Stimulated activated naive CD4-positive, alpha-beta T cell treated with Interleukin-2 at 50 U/mL for 16 hours (primary cell): ENCODE measurements at places on chromosomes 3 and 15.

GRCh38 chr3:126784254-126784653 is 80.2 kb downstream of the CHCHD6 start:
- DNase-seq = no peak

GRCh38 chr15:65766422-65767263 is 25.4 kb downstream of the DENND4A start:
- DNase-seq = no peak

GRCh38 chr3:56421205-56421604 is 47.1 kb downstream of the ERC2 start:
- DNase-seq = no peak

DNA sequence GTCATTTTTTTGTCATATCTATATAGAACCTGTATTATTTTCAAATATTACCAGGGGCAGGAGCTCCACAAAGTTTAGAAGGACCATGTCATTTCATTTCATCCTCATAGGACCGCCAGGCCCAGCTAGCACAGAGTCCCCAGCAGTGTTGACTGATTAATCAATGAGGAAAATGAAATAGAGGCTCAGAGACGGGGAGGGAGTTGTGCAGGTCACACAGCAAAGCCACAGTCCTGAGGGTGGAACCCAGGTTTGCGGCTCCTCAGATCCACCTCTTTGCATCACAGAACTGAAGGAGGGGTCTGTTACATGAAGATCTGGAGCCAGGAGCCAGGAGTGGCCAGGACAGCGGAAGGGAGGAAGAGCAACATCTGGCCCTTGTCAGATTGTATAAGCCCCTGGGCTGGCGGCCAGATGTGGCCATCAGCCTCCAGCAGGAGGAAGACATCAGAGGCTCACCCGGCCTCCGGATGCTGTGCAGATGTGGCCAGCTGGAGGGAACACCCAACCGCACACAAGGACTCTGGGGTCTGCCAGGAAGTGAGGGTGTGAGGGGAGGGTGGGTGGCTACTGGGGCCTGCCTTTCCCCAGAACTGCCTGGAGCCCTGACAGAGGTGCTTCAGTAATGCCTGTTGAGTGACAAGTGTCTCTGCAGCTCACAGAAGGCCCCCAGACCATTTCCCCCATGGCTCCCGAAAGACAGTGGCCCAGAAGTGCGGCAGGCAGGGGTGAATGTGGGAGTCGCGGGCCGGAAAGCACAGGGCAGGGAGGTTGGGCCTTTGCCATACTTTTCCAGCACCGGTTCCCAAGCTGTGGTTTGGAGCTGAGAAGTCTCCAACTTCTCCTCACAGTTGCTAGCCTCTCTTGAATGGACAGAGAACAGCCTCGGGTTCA is 21.3 kb downstream of the EFCC1 start:
- DNase-seq = no peak

- no peak for DNase-seq
Measured at GRCh38 chr3:140563206-140563760, 114.6 kb upstream of the TRIM42 start.

- no peak for DNase-seq
Measured at GRCh38 chr3:179949412-179949811, 87.3 kb downstream of the PEX5L start.

DNA sequence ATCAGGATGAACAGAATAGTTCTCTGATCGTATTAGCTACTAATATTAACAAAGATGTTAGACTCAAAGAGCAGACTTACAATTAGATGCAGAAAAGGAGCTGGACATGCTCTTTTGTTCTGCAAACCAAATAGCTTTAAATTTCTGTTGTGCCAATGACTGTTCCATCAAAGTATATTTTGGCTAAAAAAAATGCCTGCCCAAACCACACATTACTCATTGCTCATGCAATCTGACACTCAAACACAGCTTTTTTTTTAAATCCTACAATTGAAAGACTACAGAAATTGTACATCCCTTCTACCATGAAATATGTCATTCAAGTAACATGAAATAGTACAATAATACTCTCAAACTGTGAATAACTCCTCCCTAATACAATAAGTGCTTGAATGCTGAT is 48.6 kb downstream of the SHOX2 start:
- no peak for DNase-seq

GRCh38 chr3:18282507-18282906 is 142.6 kb downstream of the SATB1 start:
- DNase-seq = no peak

DNA sequence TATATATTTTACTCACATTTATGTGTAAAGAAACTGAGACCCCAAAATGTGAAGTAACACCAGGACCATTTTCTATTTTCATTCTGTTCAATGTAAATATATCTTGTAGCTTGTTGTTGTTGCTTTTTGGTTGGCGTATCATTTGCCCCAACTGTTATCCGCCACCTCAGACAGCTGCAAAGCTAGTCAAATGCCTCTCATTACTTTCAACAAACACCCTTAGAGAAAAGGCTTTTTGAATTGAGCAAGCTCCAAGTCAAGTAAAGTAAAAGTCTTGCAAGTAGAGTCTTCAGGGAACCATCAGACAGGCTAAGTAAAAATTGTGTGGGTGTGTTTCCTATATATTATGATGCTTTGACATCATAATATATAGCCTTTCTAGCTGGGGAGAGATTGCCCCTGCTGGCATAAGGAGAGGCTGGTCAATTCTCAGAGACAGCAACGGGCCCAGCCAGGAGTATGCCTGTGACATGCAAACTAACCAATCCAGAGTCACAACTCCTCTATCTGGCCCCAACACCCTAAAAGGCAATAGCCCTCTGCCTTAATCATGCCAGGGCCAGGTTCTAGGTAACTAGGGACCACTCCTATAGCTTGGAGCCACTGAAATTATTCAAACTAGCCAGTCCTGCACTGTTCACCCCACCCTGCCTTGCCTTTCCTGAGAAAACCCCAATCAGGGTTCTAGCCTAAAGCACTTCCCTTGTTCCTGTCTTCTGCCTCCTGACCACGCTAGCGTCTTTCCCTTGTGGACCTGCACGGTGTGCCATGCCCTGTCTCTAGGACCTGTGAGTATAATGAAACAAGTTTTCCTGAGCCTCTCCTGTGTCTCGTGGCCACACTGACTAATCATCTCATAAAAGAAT is 75.6 kb downstream of the RAD18 start:
- no peak for DNase-seq

- no peak for DNase-seq
Measured at GRCh38 chr3:159131376-159131775, 329.5 kb downstream of the MFSD1 start.

DNA sequence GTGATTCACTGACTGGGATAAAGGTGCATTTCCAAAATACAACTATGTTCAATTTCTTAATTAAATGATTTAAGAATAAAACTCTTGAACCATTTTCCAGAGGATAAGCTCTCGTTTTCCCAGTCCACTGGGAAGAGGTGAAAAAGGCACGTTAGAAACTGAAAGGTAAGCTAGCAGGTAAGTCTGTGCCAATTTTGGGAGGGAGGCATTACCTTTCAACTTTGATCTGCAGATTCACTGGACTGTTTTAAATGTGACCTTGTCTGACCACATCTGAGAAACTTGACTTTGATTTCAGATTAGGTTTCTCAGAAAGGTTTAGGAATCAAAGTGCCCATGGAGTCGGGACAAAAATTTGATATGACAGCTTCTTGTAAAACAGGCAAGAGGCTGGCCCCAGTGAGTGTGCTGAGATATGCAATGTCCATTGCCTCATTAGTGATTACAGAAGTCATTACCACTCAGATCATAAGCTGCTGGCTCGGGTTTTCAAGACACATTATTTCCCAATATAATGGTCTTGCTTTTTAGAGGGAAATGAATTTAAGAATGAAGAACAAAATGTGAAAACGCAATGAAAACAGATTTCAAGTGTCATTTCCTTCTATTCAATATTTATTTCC is 118.8 kb downstream of the ADAMTS9 start:
- DNase-seq = no peak

- DNase-seq = no peak
Measured at GRCh38 chr15:77251662-77252061, 168.2 kb downstream of the PEAK1 start.

- no peak for DNase-seq
Measured at GRCh38 chr15:93244696-93245660, 156.0 kb upstream of the RGMA start.

GRCh38 chr15:50916400-50916799 is 7.9 kb downstream of the AP4E1 start:
- no peak for DNase-seq

DNA sequence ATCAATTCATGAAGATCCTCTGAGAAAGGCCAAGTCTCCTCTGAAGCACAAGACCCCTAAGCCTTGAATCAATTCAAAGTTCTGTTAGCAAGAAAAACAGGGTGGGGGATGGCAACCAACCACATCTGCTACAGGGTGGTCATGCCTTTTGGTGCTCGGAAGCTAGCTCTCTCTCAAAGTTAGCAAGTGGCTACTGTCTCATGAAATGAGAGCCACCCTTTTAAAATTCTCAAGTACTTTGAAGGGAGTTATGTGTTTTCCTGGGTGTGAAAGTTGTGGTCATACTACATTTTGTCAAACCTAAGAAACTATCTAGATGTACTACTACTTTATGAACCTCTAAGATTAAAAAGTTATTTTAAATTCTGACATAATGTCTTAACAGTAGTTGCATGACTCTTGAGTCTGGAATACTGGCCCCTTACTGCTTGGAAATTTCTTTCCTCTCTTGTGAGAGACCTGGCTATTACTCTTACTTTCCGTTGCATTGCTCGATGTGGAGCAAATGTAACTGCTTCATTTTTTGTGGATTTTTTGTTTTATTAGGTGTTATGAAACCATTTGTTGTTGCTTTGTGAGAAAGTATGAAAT is 116.1 kb downstream of the CHST2 start:
- DNase-seq = no peak

DNA sequence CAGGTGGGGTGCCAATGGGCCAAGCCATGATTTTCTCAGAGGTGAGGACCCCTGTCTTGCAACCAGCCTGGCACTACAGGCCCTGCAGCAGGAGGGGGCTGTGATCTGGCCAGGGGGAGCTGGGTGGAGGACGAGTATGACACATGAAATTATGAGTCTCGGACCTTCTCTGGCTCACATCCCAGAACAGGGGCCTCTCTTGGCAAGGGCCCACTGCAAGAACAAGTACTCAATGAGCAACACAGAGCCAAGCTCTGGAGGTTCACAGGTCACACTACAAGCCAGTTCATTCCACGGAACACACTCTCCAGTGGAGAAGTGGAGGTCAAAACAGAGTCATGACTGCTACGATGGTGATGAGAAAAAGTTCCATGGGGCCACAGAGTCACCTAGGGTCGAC is 28.3 kb downstream of the CCDC32 start:
- DNase-seq = no peak

- DNase-seq = no peak
Measured at GRCh38 chr3:170500995-170501394, 82.3 kb downstream of the CLDN11 start.

DNA sequence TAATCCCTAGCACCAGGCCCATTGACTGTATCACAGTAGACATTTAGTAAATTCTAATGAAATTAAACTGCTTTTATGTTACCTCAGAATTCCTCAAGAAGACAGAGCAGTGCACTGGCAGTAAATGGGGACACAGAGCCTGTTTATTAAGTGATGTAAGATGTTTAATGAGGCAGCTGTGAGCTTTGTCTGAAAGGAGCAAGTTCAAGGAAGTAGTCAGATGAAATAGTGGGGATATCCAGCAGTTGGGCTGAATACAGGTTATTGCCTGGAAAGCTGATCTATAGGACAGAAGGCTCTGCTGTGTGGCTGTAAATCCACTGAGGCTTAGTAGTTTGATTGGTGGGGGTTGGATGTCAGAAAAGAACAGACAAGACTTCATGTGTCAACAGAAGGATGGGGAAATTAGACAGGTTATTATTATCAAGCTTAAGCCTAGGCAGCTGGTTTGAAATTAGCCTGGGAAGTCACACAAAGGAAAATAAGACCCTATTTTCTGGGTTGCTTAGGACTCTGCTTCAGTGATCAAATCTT is 62.2 kb downstream of the PFN2 start:
- DNase-seq = no peak

- DNase-seq = no peak
Measured at GRCh38 chr3:136667081-136667480, 85.1 kb downstream of the STAG1 start.

- peak; percentile 46 for DNase-seq
Measured at GRCh38 chr3:53134631-53135232, 4.5 kb upstream of the RFT1 start.

- DNase-seq = no peak
Measured at GRCh38 chr15:85035980-85036379, 54.3 kb downstream of the PDE8A start.

DNA sequence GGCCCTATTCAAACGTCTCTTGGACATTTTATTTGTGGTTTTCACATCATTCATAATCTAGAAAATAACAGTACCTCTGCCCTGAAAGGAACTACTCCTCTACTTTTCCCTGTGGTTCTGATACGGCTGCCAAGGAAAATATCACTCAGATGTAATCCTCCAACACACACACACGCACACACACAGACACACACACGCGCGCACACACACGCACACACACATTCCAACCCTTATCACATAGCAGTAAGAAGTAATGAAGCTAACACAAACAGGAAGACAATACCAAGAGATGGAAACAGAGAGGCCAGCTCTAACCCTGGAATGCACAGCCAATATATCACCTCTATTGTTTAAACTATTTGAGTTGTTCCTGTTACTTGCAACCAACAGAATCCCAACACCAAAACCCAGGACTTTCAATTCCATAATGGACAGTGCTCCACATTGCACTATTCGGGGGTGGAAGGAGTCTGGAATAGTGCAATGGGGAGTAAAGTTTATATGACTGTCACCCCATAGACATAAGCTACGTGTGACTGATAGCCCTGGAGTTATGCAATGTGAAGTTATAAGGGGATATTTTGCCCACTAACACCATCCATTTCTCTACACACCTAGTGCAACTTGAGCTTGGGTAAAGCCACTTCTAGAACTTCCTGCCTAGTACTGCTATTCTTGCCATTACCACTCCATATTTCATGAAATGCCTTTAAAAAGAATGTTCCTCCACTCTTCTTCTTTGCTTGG is 71.3 kb upstream of the FNDC3B start:
- no peak for DNase-seq

GRCh38 chr3:169077394-169077906 is 586.1 kb downstream of the MECOM start:
- DNase-seq = no peak

- DNase-seq = no peak
Measured at GRCh38 chr3:125236331-125236903, 23.9 kb upstream of the SLC12A8 start.

- no peak for DNase-seq
Measured at GRCh38 chr3:156373654-156374053, 181.3 kb downstream of the SSR3 start.

DNA sequence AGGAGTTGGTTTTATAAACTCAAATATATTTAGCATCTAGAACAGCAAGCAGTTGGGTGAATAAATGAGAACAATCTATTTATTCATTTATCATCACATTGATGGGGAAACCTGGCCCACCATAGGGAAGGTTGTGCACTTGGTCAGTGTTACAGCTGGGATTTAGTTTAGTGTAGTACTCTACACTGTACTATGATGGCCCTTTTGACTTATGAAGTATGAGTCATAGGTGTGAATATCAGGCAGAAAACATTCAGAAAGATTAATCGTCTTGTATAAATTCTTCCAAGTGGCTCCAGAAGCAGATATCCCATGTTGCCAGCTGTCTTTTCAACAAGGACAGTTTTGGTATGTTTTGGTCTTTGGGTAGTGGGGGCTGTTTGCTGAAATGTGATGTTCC is 38.0 kb downstream of the BBS4 start:
- no peak for DNase-seq
